Activated CD4-positive, alpha-beta T cell treated with anti-CD3 and anti-CD28 coated beads, Interleukin-2, amount 50 U/mL, for 4 hours (primary cell): ENCODE measurements at places on chromosomes 16 and 17.

DNA sequence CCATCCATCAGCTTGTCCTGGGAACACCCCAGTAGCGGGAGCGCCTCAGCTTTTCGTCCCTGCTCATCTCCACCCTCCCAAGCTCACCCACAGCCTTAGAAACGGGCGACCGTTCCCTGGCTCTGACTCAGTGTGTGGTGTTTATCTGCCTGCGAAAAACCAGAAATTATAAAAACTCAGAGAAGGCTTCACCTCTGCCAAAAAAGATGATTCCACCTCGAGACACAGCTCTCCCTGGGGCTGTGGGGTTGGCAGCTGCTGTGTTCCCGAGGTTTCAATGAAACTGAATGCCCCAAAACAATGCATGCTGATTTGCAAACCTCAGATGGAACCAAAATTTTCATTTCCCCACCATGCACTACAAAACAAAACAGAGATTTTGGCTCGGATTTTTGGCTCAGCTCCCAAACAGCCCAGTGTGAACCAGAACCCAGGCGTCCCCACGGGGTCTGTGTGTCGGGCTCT, 62.4 kb upstream of the MED9 start:
- no peak for DNase-seq

- DNase-seq = peak; percentile 5
These were observed 93.6 kb upstream of the NOG start for GRCh38 chr17:56499799-56500388.

DNA sequence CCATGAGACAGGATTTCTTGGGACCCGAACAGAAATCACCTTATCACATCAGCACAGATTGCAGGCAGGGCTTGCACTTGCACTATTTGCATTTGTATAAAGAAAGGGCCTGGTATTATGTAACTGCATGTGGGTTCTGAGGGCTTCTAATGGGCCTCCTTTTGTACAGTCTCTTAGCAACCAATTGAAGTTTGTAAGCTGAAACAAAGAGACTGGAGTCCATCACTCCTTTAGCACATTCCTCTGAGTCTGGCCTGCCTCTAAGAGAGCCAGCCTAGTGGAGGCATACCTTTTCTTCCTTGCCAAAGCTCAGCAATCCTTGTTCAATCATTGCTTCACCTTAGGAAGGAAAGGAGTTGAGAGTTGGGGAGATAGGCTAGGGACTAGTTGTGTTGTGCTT, 387.1 kb downstream of the XYLT1 start:
- no peak for DNase-seq

DNA sequence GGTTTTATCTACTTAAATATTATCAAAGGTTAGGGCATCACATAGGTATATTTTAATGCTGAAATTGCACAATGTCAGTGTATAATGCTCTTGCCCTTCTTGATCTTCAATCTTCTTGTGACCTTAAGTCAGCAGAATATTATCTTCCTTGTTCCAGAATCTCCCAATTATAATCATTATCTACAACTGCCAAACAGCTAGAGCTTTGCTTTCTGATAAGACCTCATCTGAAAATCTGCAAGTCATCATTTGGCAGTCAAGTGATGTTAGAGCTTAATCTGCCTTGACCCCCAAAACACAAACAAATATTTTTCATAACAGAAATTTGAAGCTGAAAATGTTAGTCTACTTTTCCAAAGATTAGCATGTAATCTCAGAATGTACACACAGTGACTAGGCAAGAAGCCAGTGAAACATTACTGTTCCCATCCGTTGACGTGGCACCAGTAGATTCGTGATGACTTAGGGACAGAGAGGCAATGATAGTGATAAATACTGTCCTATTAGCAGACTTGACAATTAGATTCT, 19.8 kb downstream of the REXO5 start:
- DNase-seq = no peak

- no peak for DNase-seq
These were observed 145.4 kb downstream of the CDH13 start for GRCh38 chr16:82772215-82772614.

- no peak for DNase-seq
These were observed 88.5 kb downstream of the WNT3 start for GRCh38 chr17:46730026-46730425.

DNA sequence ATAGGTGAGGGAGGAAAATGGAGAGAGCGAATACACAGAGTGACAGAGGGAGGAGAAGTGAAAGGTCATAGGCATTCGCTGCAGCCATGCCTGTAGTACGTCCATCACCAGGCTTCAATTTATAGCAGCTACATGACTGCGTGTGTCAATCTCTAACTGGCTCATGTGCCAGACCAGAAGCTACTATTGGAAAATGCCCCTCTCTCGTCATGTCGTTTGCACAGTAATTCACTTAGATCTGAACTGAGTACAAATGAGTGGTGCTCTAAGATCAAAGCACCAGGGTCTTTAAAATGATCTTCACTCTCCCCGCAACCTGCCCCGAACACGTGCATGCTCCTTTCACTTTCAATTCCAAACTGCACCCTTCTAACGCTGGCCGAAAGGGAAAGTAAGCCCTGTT, 51.3 kb downstream of the ADCY9 start:
- peak; percentile 34 for DNase-seq

GRCh38 chr17:1270210-1271029, at the start of gene BHLHA9:
BHLHA9 (plus strand) TSS chr17:1270444; CDS start chr17:1270564, 120 bp downstream.
- no peak for DNase-seq

- no peak for DNase-seq
These were observed 42.5 kb upstream of the ABR start for GRCh38 chr17:1222321-1222720.

DNA sequence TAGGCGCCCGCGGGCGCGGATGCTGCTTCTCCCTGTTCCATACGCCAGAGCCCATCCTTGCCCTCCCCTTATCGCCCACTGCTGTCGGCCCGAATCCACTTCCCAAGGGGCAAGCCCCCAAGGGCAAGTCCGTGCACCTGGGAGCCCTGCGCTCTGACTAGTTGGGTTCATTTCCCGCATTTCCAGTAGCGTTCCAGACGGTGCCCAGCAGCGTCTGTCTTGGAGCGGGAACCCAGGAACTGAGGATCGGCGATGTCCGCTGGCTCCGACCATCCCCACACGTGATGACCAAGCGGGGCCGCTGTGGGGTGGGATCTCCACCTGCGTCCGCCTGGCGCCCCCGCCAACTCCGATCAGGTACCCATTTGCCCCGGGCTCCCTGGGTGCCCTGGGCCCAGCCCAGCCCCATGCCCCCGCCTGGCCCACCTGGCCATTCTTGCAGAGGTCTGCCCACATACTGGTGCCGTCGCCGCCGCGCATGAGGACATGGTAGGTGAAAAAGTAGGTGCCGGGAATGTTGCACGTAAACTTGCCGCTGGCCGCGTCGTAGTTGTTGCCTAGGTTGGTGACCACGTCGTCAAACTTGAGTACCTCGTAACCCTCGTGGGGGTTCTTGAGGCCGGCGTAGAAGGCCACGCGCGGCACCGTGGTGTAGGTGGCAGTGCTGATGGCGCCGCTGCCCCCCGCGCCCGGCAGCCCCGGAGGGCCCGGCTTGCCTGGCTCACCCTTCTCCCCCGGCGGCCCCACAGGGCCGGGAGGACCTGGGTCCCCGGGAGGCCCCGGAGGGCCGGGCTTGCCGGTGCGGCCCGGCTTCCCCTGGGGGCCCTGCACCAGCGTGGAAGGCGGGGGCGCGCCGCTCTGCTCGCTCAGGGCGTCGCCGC, 837 bp downstream of the C1QL1 start:
- DNase-seq = no peak

GRCh38 chr17:80519091-80519781, 25.4 kb upstream of the RPTOR start:
- no peak for DNase-seq

- no peak for DNase-seq
These were observed 2.5 kb downstream of the TLCD3B start for GRCh38 chr16:30028438-30029076.

- DNase-seq = no peak
These were observed 59.7 kb downstream of the YWHAE start for GRCh38 chr17:1340371-1340770.

DNA sequence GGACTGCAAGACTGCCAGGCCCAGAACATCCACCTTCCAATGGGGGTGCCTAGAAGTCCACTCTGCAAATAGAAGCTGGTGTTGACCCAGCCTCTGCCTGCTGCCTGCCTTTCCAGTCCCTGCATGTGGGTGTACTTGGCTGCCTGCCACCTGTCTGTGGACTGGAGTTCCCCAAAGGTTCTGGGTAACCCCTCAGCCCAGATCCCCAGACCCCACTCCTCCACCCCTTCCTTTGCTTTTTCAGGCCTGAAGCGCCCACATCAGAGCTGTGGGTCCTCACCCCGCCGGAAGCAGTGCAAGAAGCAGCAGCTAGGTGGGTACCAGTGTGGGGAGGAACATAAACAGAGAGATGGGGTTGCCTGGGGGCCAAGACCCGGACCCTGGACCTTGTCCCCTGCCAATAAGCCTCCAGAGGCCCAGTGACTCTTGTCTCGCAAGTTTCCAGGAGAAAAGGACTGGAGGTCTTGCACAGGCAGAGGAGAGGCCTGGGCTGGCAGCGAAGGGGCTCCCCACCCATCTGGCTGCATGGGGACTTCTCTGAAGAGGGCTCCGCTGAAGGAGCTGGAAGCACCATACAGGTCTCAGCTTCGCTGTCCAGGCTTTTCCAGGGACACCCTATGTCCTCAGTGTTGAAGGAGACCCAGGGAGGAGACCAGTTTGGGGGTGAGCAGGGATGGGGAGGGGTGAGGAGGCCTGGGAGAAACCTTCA, 34.3 kb downstream of the NLRC5 start:
- peak; percentile 74 for DNase-seq

DNA sequence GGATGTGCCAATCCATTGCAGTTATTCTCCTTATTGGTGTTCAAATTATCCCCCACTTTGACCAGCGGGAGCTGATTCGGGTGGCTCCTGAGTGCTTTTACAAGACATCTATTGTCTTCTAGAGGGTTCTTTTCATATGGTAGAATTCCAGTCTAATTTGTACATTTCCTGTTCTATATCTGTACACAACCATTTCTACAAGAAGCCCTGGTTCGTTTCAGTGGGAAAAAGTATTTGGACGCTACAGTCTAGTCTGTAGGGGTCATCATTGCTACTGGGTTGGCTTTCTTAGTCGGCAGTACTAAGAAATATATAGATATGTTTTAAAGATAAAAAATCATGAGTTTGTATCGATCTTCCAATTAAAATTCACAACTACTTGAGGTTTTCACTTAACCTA, 262.6 kb downstream of the MAP2K6 start:
- DNase-seq = no peak

DNA sequence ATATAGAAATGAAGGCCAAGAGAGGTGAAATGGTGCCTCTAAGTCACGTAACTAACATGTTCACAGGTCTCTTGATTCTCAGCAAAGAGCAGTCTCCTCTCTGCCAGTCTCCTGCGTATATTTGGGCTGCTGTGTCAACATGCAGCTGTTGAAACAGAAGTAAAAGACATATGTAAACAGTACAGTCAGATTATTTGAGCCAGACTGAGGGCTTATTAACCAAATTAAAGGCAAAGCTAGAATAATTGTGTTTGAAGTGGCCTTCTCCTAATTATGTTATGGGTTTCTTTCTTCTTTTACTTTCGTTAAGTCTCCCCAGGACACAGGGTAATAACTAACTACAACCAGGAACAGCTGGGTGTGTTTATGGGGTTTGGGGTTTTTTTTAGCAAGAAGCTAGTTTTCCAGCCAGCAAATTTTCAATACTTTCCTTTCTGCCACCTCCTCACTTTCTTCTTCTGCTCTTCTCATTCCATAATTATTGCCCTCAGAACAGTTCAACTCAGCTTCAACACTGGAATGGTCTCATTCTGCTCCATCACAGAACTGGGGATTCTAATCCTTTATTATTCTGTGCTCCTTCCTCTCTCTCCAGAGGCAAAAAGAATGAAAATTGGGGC, 18.4 kb downstream of the G6PC1 start:
- DNase-seq = no peak

DNA sequence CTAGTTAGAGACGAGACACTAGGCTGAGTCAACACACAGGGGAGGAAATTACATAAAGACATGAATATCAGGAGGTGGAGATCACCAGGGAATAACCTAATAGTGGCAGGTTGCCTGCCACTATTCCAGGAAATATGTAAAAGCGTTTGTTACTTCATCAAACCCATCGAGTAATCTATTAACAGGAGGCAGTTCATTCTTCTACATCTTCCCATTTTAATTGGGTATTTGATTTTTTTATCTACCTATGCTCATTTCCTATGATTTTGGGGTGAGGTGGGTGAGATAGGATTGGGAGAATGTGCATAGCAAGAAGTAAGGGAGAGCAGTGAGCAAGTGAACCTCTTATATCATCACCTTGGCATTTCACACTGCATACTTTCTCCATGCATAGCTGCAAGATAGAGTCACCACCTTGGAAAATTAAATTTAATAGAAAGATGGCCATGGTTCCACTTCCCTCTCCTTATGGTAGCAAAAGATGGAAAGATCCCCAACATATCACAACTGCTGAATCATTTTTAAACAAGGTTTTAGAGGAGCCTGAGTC, 312.2 kb downstream of the TMEM114 start:
- no peak for DNase-seq

- no peak for DNase-seq
These were observed 73.4 kb downstream of the HELZ start for GRCh38 chr17:67171560-67171959.

- no peak for DNase-seq
These were observed 48.0 kb downstream of the N4BP1 start for GRCh38 chr16:48561960-48562393.

DNA sequence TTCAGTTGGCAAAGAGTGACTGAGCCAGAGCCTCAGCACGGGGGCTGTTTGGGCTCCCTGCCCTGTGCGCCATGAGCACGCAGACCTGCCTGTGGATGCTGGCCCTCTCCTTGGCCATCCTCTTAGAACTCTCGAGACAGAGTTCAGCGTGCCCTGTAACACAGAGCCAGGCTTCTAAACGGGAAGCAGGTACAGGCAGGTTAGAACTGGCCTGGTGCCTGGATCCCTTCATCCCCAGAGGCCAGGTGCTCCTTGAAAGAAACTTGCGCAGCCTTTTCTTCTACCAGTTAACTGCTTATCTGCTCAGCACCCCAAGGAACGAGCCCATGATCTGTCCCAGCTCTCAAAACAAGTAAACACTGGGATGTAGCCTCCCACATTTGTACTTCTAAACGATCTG, 6.9 kb downstream of the CCNF start:
- DNase-seq = no peak

GRCh38 chr17:79799174-79799537, 2.3 kb upstream of the CBX8 start:
- DNase-seq = no peak

DNA sequence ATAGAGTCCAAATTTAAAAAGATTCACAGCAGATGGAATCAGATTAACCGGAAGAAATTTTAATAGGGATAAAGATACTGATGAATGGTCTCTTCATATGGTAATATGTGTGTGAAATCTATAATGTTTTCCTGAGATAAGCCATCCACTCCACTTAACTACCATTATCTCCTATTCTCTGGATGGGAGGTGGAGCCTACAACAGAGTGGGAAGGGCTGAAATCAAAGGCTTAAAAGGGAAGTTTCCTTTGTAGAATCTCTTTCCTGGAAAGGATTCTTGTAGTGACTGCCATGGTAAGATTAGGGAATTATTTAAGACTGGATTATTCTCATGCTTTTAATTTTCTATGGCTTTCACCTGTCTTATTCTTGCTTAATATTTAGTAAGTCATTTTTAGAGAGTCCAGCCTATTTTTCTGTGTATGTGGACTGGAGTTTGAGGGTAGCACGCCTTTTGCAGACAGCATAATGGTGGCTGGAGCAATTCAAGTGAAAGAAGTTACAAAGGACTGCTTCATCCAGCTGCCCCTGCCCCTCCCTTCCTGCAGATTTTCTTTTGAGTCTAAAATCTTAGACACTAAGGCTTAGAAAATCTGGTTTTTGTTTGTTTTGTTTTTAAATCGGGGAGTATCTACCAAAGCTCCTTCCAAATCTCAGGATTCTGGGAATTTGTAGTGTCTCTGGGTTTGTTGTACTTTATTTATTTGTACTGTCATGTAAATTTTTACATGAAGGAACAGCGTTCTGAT, 26.5 kb downstream of the KAT7 start:
- no peak for DNase-seq
